ENCODE measurements at places on chromosomes 1 and 21.

DNA sequence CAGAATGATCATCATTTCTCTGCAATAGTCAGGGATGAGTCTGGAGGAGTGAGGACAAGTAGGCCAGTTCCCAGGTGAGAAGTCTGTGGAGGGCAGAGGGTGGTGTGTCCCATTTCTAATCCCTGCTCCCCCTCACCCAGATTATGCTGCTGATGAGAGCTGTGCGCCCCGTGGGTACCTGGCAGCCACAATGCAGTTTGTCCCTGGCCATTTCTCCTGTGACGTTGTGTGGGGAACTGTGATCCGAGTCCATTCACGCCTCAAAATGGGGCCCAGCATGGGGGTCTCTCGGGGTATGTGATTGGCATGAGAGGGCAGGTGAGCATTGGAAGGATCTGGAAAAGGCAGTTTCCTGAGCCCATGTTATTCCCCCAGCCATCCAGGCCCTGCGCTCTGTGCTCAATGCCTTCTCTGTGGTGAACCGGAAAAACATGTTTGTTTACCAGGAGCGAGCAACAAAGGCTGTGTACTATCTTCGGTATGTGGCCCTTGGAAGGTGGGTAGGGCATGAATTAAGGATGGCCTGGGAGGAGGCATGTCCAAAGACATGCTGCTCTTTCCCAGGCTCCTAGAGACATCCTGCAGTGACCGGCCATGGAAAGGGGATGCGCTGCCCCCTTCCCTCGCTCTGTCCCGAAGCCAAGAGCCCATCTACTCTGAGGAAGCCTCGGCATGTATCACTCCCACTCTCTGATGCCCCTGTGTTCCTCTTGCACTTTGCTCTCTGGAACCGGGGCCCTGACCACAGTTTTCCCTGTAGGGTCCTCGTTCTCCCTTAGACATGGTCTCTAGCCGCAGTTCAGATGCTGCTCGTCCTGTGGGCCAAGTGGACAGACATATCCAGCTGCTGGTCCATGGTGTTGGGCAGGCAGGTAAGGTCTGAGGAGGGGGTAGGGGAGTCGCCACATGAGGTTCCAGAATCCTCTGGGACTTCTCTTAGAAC is 16.4 kb downstream of the HYI start:
- DNase-seq = no peak

GRCh38 chr21:45592208-45592619 is 50.0 kb upstream of the SLC19A1 start:
- no peak for DNase-seq

DNA sequence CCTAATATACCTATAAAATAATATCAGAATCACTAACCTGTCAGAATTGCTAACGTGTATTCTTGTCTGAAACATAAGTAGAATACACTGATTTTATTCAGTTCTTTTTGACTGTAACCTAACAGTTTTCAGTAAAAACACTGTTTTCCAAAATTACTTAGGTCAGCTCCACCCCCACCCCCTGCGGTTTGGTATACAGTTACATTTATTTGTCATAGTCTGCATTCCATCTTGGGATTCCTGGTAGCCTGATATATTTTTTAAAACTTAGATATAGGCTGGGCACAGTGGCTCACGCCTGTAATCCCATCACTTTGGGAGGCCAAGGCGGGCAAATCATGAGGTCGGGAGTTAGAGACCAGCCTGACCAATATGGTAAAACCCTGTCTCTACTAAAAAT is 19.8 kb upstream of the ABCD3 start:
- no peak for DNase-seq

- no peak for DNase-seq
These were observed 92.3 kb upstream of the TARDBP start for GRCh38 chr1:10920063-10920626.

GRCh38 chr1:176831150-176831549 is 333.4 kb downstream of the ASTN1 start:
- DNase-seq = no peak
